Stimulated activated CD4-positive, alpha-beta T cell treated with anti-CD3 and anti-CD28 coated beads, TNF-alpha, amount 100 ng/mL, for 4 hours (primary cell): ENCODE measurements at places on chromosomes 1 and 21.

DNA sequence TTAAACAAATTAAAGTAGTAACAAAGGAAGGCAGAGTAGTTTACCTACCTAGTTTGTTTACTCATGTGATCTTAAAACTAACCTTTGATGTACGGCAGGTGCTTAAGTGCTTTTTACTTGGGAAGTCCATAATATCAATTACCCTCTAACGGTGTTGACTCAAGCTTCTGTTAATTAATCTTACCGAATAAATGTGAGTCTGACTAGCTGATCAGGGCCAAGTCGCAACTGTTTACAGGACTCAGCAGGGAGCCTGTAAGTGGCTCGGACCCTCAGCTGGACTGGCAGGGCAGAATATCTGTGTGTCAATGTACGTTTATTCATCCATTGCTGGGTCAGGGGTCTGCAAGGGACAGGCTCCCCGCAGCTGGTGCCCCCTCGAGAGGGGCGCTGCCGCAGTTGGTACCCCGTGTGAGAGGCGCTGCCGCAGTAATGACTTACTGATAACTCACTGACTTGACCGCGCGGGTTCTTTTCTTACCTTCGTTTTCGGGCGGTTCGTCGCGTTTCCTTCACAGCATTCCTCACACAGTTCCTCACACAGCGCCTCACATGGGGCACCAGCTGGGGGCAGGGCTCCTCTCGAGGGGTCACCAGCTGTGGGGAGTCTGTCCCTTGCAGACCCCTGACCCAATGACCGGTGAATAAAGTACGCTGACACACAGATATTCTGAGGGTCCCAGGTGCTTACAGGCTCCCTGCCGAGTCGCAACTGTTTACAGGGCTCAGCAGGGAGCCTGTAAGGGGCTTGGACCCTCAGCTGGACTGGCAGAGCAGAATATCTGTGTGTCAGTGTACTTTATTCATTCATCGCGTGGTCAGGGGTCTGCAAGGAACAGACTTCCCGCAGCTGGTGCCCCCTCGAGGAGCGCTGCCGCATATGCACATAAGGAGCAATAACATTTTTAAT lies 3.0 kb downstream of the FMO1 start:
- no peak for DNase-seq

DNA sequence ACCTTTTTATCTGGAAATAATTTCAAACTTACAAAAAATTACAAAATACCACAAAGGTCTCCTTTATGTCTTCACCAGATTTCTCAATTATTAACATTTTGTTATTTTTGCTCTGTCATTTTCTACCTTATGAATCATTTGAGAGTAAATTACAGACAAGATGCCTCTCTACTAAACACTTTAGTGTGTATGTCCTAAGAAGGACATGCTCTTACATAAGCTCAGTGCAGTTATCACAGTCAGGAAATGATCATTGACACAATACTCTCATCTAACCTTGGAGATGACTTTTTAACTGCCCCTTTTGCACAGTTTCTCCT lies 378.9 kb upstream of the RUNX1 start:
- no peak for DNase-seq

- DNase-seq, result no peak
These were observed 160.8 kb upstream of the ARHGEF16 start for GRCh38 chr1:3293563-3294080.

DNA sequence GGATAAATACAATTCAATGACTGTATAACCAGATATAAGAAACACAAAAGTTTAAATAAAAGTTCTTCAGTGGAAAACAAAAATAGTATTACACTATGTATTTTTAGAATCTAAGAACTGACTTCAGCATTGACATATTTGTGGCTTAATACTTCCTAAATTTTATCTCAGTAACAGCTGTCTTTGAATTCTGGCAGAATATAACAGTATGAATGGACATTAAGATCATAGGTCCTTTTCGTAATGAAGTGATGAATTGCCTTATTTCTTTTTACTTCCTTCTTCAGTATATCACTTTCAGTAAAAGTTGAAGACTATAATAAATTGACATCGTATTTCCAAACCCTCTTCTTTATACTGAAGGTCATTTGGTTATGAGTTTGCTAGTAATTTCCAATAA lies 1030.0 kb downstream of the MRPL39 start:
- DNase-seq, result no peak

- DNase-seq, result no peak
These were observed 13.5 kb downstream of the COL18A1 start for GRCh38 chr21:45418301-45419071.

GRCh38 chr1:44806025-44806703 lies 987 bp downstream of the DYNLT4 start:
- DNase-seq, result no peak

DNA sequence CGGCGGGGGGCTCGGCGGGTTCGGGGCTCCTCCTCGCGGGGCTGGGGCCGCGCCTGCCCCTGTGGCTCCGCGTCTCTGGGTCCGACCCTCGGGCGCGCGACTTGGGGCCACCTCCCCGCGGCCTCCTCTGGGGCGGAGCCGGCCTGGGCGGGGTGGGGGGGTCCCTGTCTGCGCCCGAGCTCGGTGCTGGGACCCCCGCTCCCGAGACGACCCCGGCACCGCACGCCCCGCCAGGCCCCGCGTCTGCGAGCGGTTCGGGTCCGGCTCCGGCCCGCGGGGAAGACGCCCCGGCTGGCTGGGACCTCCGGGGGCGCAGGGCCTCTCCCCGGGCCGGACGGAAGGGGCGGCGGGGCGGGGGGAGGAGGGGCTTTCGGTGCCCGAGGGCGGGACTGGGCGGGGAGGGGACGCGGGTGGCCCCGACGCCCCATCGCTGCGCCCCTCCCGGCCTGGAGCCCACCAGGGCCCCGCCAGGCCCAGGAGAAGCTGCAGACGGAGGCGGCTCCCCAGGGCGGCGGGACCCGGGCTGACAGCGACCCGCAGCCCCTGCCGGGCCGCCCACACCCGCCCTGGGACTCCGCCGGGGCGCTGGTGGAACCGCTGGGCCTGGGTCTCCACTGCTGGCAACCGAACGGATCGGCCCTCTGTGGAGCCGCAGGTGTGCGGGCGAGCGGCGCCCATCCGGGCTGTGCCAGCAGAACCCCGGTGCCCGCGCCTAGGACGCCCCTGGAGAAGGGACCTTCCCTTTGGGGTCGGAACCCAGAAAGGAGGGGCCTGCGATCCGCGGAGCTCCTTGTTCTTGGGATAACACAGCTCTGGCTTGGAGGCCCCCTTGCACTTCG lies 610 bp downstream of the COL6A2 start:
- no peak for DNase-seq

- DNase-seq, result no peak
These were observed 284.5 kb upstream of the PLXNA2 start for GRCh38 chr1:208528578-208529240.

- DNase-seq, result no peak
These were observed at the start of gene PRR9 for GRCh38 chr1:153217212-153217611. PRR9 (plus strand) TSS chr1:153217584; CDS start chr1:153218145, 561 bp downstream.

GRCh38 chr1:229019663-229020271 lies 251.1 kb upstream of the RAB4A start:
- no peak for DNase-seq

GRCh38 chr21:31479714-31480113 lies 135.7 kb upstream of the TIAM1 start:
- no peak for DNase-seq
